Left ventricle myocardium superior (tissue), 1 donor: ENCODE measurements at places on chromosomes 12 and 14. TPM values are rescaled to one million over a fixed set of nuclear protein-coding genes. Genes with fewer than 3 reads are reported as not detected.

Gene NAV3
- 3.3 TPM for total RNA-seq

- DNase-seq = peak; percentile 78
Measured at GRCh38 chr12:52867642-52868041, 18.8 kb upstream of the KRT78 start.

Gene TAS2R8
- not detected for total RNA-seq

Gene COCH
- 0.50 TPM for total RNA-seq

DNA sequence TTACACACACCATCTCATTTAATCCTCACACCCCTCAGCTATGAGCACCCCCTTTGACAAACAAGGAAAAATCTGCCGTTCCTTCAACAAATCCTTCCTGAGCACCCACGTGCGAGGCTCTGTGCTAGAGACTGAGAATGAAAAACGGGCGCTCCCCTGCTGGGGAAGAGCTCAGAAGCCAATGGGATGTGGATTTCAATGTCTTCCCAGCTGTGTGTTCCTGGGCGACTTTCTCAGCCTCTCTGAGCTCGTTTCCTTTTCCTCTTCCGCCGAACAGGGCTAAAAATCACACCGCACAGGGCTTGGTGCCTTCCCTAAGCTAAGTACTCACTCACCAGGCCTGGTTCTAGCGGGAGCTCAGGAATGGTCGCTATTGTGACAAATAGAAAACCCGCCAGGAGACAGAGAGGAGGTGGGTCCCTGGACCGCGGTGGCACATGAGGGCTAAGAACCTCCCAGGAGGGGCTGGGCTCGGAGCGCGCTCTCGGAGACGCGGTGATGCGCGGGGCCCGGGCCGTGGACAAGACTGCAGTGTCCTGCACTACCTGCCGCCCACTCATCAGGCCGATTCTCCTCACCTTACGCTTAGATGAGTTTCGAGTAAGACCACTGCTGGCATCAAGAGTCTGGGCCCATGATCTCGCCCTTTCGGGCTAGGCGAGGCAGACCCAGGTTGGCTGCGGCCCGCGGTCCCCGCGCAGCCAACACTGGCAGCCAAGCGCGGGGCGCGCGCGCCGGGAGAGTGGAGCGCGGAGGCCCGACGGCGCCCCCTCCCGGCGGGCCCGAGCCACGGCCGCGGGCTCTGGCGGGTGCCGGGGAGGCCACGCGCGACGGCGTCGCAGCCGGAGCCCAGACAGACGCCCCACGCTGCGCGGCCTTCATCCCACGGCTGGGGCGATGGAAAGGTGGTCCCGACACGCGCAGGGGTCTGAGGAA, 17.0 kb downstream of the ZDHHC22 start:
- DNase-seq = peak; percentile 82

Gene C1R
- total RNA-seq = 142 TPM

DNA sequence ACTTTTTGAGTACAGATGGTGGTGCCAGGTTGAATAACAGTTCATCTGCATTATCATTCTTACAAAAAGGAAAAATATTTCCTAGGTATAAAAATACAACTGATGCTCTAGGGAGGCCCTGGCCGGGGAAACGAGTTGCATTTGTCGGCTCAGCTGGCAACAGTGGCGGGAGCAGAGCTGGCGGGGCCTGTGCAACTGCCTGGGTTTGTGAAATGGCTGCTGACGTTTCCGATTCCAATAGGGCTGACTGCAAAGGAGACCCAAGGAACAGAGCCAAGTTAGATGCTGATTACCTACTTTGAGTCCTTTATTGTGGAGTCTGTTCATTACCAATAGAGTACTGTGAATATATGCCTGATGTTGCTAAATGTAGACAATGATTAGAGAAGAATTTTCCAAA, 25.8 kb upstream of the PHLDA1 start:
- no peak for DNase-seq

GRCh38 chr12:23614280-23614679, 335.2 kb downstream of the SOX5 start:
- no peak for DNase-seq

DNA sequence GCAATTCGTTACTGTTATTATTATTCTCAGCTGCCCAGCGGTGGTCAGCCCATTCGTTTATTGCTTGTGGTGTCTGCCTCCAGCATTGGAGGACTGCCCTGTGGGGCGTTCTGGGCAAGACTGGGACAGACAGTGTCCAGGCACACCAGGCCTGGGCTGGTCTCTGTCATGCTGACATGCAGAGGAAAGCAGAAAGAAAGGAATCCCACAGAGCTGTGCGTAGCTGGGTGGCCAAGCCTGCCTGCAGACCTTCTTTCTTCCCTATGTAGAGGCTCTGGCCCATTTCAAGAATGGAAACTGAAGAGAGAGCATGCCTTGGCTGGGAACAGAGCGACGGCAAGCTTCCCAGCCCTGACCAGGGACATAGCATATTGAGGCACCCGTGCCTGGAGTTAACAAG, 525.3 kb upstream of the TBX3 start:
- DNase-seq = no peak

GRCh38 chr12:6646276-6647082, 753 bp downstream of the ACRBP start:
- no peak for DNase-seq

DNA sequence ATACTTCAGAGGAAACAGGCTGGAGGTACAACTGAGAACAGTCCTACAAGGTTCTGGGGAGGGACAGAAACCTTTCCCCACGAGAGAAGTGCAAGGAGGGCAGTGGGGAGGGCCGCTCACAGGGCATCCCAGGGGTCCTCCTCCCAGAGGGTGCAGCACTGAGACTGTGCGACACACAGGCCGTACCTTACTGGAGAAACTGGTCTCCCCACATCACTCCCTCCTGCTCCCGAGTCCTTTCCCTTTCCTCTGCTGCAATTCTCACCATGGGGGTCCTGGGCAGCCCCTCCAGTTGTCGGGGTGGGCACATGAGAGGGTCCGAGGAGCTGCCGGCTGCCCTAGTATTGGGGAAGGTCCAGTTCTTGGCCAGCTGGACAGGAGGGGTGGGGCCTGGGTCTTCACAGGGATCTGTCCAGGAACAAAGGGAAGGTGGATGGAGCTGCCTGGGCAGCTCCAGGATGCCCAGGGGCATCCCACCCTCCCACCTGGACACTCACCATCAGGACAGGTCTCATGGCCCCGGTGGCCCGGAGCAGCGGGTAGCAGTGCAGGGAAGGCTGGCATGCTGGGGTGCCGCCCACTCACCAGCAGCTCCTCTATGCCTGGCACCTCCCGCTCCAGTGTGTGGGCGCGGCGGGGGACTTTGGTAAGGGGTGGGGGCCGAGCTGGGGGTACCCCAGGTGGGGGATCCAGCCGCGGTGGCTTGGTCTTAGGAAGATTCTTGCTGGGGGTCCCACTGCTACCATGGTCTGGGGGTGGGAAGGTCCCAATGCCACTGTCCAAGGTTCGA, 35.8 kb downstream of the NCKAP5L start:
- no peak for DNase-seq

DNA sequence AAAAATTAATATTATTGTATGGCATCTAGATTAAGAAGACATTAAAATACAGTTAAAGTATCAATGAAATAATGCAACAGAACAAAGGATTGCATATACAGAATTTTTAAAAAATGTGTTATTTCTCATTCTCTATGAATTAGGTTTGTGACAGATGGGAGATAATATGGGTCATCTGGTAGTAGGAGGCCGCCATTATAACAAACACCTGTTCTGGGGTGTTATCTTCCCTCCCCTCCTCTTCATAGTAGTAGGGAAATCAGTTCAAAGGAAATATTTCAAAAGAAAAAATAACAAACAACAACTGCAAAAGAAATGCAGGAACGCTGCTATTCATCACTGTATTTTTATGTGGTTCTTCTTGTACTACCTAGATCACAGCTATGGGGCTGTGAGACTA, 187.0 kb upstream of the ATP2B1 start:
- no peak for DNase-seq

Gene NGB
- total RNA-seq = not detected
